Islet precursor cell (in vitro differentiated cells): ENCODE measurements at places on chromosomes 2 and 18.

GRCh38 chr2:19209575-19210341 lies 148.7 kb downstream of the OSR1 start:
- no peak for DNase-seq

DNA sequence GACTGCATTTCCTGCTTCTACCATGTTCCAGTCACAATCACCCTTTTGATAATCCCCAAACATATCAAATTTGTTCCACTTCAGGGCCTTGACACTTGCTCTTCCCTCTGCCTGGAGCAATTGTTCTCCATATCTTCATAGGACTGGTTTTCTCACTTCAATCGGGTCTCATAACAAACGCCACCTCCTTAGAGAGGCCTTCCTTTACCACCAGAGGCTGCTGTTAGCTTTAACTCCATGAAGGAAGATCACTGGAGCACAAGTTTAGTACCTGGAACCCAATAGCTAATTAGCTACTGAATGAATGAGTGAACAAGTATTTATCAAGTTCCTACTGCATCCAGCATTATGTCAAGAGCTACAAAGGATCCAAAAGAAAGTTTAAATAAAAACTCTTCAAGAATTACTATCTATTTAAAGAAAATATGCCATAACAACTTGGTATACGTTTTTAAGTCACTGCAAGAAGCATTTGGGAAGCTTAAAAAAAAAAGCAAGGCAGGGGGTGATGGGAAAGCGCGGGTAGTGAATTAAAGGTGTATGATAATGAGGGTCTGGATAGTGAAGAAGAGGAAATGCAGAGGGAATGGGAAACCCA lies 58.8 kb downstream of the BAZ2B start:
- no peak for DNase-seq

DNA sequence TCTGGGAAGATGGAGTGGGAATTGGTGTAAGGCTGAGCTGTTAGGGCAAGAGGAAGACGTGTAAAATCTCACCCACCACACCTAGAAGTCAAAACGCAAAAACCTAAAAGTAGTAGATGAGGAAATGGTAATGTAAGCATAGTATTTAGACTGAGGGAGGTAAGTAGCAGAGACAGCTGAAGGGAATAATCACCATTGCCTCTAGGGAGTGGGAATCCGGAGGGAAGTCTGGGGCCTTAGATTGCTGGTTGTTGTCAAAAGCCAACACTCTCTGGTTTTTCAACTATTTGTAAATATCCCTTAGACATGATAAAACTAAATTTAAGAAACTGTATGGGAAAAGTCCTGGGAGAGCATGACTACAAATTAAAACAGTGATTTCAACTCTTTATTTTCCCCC lies 28.7 kb upstream of the MYCN start:
- no peak for DNase-seq

DNA sequence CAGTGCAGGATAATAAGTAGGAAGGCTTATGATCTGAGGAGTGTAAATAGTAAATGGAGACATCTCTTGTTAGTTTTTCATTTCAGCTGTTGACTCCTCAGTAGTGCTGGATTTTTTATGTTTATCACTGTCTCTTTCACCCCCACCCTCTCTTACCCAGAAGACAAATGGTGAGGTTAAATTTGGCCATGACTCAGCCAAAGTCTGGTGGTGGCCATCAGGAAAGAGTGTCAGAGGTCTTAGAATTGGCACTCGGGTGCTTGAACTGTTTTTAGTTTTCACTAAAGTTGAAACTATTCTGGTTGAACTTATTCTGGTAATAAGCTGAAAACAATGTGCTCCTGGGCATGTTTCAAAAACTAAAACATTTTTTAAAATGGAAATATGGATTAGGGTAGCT lies 123.3 kb downstream of the FHOD3 start:
- no peak for DNase-seq

DNA sequence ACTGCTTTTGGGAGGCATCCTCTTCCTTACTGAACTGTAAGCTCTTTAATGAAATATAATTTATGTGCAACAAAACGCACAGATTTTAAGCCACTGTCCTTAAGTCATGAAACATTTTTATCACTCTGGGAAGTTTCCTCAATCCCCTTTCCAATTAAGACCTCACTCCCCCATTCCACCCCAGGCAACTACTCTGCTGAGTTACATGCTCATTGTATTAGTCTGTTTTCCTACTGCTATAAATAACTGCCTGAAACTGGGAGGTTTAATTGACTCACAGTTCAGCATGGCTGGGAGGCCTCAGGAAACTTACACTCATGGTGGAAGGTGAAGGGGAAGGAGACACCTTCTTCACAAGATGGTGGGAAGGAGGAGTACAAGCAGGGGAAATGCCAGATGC lies 46.5 kb upstream of the KCNE4 start:
- no peak for DNase-seq

- no peak for DNase-seq
Measured at GRCh38 chr2:6442252-6442985, 423.3 kb downstream of the CMPK2 start.

DNA sequence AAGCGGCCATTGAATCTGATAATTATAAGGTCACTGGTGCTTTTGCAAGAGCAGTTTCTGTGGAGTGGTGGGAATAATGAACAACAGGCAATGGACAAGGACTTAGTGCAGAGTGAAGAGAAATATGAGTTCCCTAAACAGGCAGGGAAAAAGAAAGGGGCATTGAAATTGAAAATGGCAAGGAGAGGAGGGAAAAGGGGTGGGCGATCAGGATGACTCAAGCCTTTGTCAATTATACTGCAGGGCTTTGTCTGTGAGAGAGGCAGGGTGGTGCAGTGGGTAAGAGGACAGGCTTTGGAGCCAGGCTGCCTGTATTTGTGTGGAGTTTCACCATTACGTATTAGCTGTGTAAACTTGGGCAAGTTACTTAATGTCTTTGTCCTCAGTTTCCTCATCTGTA lies 29.5 kb upstream of the PAIP2B start:
- no peak for DNase-seq

DNA sequence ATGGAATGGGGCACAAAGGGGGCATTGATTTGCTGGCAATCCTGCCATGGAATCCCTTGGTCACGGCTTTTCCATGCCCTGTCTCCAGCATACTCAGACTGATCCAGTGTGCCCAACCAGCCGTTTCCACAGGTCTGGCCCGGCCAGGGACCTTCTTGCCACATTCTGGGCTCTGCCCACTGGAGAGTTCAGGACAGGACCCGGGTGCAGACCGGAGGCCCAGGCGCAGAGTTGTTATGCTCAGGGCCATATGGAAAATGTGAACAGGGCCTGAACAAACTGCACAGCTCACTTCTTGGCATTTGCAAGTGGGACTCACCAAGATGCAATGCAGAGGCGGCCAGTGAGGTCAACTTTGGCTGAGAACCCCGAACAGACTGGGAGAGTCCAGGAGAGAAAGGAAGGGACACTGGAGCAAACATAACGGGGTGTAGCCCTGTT lies 15.6 kb upstream of the ASAP2 start:
- DNase-seq: peak; percentile 84

DNA sequence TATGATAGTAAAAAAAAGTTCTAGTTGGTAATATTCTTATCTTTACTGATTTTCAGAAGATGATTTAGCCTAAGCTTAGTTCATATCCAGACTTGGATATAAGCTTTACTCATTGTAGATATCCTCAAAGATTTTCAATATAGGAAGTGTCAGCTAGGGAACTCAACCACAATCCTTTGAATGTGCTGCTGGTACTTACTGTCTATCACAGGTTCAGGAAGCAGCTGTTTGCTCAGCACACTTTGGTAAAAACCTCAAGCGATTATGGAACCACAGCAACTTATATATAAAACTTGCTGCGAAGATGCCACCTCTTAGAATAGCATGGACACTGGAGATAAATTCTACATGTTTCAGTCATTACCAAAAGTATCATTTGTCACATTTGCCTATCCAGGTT lies 60.1 kb upstream of the TNFRSF11A start:
- DNase-seq: no peak

DNA sequence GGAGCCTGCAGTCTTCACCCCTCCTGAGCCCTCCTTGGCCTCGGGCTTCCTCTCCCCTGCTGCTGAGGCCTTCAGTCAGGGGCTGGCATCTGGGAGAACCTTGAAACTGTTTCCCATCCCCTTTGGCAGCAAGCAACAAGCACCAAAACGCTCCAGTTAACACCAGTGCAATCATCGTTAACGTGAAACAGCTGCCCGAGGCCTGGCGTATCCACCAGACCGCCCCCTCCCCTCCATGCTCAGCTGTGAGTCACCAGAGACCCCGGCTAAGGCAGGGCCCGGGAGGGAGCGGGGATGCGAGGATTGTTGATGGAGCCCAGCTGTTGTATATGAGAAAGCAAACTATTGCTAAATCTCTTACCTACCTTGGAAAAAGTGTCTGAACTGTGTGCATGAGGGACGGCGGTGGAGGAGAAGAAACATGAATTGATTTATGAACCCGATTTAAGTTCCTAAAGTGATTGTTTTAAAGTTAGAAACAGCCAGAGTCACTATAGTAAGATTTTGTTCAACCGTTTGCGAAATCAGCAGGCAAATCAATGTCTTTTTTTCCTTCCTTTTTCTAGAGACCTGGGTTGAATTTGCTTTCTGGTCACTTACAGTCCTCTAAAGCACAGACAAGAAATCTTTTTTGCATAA lies 5.2 kb downstream of the ZFP36L2 start:
- DNase-seq: peak; percentile 96
